ENCODE measurements at places on chromosomes 7 and 10.

- DNase-seq, result peak; percentile 16
Measured at GRCh38 chr10:87054373-87055295, 34.5 kb downstream of the FAM25A start.

DNA sequence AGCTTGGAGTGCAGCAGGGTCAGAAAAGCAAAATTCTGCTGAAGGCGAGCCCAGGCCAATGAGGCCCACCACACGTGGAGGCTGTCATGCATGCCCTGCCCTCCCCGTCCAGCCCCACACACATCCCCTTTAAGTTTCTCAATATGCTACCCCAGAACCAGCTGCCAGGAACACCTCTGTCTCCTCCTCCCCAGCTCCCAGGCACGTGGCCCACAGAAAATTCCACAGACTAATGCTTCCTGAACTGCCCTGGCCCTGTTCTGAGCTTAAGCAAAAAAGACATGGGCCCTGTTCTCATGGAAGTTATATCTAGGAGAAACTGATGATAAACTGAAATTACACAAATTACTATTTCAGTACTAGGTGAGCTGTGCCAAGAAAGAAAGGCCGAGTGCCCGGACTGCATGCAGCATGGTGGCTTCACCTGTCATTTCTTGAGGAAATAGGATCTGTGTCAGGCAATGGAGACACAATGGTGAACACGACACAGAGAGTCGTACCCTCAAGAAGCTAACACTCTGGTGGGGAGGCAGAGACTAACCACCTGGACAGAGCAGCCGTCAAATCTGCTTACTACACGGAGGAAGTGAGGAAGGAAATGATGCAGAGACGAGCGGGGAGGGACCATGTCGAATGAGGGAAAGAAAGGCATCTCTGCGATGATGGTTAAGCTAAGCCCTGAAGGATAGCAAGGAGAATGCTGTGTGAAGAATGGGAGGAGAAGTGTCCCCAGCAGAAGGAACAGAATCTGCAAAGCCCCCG lies 44.5 kb downstream of the PODXL start:
- DNase-seq, result no peak

DNA sequence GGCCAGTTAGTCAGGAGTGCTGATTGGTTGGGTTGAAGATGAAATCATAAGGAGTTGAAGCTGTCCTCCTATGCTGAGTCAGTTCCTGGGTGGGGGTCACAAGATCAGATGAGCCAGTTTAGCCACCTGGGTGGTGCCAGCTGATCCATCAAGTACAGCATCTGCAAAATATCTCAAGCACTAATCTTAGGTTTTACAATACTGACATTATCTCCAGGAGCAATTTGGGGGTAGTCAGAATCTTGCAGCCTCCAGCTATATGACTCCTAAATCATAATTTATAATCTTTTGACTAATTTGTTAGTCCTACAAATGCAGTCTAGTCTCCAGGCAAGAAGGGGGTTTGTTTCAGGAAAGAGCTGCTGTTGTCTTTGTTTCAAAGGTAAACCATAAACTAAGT lies 184.1 kb upstream of the STK17A start:
- DNase-seq, result no peak

GRCh38 chr7:22138106-22138505 lies 192.4 kb upstream of the CDCA7L start:
- DNase-seq, result no peak

GRCh38 chr7:32942415-32943251 lies 14.6 kb upstream of the FKBP9 start:
- peak; percentile 76 for DNase-seq

- DNase-seq, result no peak
Measured at GRCh38 chr7:72362246-72362645, 49.9 kb downstream of the CALN1 start.

GRCh38 chr7:43942997-43943396 lies 16.8 kb downstream of the UBE2D4 start:
- no peak for DNase-seq

DNA sequence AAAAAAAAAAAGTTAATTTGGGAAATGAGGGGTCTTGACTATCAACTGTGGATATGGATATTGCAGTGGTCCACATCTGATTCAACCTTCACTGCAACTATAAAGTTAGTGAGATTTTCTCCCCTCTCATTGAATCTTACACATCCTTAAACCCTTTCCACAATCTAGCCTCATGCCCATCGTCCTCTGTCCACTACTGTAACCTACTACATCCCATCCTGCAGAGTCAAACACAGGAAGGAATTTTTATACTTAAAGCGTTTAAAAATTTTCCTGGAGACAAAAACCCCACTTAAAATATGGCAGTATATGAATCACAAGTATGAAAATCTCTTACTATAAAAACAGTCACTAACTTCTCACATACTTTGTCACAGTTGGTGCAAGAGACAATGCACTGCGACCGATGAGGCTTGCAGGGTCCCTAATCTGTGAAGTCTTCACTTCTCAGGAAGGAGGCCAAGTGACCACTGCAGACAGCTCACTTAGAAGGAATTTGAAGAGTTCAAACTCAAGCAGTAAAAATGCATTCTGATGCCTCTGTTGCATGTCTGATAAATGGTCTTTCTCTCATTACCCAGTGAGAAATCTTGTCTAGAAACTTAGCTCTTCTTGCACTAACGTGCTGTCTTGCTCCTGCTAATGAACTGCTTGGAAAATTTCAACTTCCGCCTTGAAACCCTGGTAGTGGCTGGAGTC lies 50.3 kb upstream of the ST8SIA6 start:
- no peak for DNase-seq

- no peak for DNase-seq
Measured at GRCh38 chr7:123210986-123211385, 11.2 kb upstream of the SLC13A1 start.

DNA sequence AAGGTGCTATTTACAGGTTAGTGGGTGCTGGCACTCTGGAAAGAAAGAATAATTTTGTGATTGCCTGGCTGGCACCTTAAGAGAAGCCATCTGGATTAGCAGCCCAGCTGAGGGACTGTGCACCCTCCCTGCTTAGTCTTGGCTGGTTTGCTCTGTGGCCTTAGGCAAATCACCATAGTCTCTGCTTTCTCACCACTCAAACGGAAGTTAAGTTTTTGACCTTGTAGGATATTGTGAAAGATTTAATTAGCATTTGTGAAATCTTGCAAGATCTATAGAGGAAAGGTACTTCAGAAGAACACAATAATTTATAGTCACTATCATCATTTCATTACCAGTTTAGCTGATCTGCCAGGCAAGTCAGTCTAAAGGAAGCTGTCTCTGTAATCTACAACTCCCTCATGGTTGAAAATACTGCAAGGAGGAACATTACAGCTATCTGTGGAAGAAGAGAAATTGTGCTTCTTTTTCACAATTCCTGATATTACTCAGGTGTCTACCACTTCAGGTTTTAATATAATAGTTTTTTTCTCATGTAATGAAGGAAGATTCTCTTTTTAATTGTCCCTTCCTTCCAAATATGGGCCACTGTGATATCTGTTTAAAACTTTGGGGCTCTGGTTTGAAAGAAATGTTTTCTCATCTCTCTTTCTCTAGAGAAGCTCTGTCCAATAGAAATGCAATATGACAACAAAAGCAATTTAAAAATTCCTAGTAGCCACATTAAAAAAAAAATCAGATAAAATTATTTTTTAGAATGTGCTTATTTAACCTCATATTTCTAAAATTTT lies 219.6 kb downstream of the PTEN start:
- no peak for DNase-seq

GRCh38 chr10:74361678-74362077 lies 210.7 kb downstream of the ADK start:
- no peak for DNase-seq

DNA sequence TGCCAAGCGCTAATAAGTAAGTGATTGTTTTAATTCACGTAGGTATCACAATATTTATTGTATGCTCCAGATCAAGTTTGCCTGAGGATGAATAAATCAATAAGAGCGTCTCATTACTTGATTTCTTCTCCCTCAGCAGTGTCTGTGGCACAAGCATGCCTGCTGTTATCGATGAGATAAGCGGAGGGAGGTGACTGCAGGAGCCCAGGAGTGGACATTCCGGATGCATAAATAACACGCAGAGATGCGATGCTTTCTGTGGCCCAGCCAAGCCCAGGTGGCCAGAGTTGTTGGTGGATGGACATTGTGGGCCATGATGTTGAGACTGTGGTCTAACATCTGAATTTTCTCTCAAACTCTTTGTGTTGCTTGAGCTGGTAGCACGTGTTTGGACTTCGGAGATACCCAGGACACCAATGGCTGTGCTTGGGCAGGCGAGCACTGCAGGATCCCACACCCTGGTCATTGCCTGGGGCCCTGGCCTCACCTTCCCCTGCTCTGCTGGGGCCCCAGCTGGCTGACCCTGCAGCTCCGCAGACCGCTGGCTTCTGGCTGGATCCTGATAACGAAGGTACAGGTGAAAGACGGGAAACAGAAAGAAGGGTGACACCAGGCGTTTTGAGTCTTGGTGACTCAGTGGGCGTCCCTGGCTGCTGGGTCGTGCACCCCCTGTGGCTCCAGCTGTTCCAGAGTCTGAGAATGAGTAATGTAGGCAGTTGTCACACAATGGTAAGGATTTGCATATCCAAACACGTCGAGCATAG lies 31.2 kb upstream of the MNX1 start:
- DNase-seq, result no peak

- DNase-seq, result no peak
Measured at GRCh38 chr10:113995201-113995600, 48.5 kb upstream of the ADRB1 start.

- no peak for DNase-seq
Measured at GRCh38 chr7:17311952-17312351, 13.5 kb downstream of the AHR start.

- no peak for DNase-seq
Measured at GRCh38 chr10:5816170-5816569, 2.9 kb upstream of the GDI2 start.

DNA sequence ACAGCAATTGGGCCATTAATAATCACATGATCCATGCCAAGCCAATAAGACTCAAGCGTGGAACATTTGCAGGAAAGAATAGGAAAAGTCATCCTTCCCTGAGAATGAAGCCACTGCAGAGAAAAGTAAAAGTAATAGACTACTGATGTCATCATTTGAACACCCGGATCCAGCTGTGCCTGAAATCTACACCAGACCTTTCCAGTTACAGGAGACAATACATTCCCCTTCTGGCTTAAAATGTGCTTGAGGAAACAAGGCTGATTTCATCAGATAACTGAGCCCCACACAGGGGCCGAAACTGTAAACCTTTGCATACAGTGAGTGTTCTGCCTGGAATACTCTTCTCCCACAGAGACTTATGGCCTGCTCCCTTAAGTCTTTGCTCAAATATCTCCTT lies 232.8 kb downstream of the KCNMA1 start:
- no peak for DNase-seq

- no peak for DNase-seq
Measured at GRCh38 chr10:97065128-97065527, 120.6 kb downstream of the SLIT1 start.

DNA sequence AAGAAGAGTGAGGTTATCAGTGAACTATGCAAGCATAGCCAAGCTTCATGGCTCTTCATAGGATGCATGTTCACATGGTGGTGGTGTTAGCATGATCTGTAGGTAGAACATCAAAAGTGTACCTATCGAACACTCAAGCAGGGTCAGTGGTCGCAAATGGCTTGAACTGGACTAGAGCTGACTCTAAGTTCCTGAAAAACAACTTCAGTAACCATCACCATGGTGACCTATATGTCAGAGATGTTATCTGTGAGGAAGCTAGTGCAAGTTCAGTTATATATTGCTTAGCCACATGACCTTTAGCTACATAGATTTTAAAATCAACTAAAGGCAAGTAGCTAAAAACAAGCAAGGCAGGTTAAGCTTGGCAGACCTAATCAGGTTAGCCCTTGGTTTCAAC lies 163.1 kb upstream of the AGR3 start:
- DNase-seq, result no peak
